ENCODE measurements at places on chromosomes 4 and X.

DNA sequence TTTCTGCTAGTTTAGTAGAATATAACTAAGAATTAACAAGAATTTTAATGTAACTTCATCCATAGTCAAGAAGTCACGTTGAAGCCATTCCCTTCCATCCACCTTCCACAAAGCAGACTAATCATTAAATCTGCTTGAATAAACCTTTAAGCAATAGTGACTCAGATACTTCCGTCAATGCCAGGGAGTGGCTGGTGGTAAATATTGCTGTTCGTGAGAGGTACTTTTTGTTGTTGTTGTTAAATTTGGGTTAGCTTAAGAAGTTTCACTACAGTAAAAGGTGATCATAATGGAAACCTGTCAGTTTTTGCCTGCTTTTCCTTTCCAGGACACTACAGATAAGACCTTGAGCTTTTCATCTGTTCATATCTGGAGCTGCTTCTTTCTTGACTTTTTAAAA is 316.3 kb downstream of the TMA16 start:
- DNase-seq, result no peak

- no peak for DNase-seq
Observed at GRCh38 chrX:118637997-118638396, 89.4 kb upstream of the IL13RA1 start.

DNA sequence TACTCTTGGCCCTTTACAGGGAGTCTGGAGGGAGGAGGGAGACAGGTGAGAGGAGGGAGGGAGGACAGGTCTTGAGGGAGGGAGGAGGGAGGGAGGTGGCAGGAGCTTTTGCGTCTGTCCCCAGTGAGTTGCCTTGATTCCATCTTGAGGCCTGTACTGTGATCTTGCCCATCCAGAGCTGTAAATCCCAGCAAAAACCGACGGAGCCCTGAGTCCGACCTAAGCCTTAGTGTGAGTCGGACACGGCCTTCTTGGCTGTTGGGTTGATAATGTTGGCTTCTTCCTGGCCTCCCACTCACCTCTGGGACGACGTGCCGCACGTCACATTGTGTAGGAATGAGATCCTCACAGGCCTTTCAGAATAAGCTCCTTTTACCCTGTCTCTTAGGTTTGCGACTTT is 72.5 kb downstream of the RGS12 start:
- no peak for DNase-seq

DNA sequence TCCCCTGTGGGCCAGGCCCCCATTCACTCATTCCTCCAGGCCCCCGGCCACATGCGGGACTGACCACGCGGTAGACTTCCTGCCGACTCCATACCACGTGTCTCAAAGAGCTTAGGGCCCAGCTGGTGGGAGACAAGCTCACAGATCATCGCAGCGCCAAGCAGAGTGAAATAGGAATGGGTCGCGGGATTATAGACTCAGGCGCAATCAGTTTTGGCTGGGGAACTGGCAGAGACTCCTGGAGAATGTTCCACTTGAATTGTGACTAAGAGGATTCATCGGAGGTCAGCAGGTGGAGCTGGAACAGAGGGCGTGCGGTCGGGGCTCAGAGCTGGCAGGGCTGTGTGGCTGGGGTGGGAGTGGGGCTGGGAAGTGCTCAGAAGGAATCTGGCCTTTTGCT is 15.6 kb downstream of the ATP2B3 start:
- DNase-seq, result no peak

GRCh38 chr4:1097553-1097952 is 15.8 kb downstream of the RNF212 start:
- no peak for DNase-seq

GRCh38 chr4:41125558-41126311 is 88.6 kb downstream of the APBB2 start:
- no peak for DNase-seq

GRCh38 chr4:36758312-36759178 is 477.1 kb downstream of the DTHD1 start:
- no peak for DNase-seq

GRCh38 chr4:108166038-108166437 is 2.7 kb downstream of the LEF1 start:
- DNase-seq, result peak; percentile 13

GRCh38 chrX:130676861-130677260 is 226.1 kb downstream of the ENOX2 start:
- no peak for DNase-seq

- no peak for DNase-seq
Observed at GRCh38 chrX:313546-313945, 5.0 kb downstream of the GTPBP6 start.

- DNase-seq, result no peak
Observed at GRCh38 chrX:50168241-50168687, 32.5 kb downstream of the AKAP4 start.

DNA sequence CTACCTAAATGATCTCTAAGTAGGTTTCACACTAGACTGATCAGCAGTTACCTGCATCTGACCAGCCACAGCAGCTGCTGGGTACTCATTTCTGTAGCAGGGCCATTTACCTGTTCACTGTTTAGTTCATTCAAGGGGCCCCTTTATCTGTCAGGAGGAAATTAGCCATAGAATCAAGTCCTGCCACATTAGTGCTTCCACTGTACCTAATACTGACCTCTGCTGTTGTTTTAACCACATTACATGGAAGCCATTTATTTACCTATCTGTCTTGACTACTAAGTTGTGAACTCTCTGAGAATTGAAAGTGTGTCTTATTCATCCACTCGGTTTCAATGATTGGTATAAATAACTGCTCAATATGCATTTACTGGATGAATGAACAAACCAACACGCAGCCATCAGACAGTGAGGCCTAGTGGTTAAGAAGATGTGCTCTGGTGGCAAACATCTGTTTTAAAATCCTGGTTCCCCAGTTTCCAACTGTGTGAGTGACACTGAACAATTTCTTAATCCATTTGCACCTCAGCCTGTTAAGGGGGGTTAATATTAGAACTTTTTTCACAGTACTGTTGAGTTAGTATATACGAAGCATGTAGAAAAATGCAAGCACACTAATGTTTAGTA is 30.0 kb upstream of the ANXA5 start:
- no peak for DNase-seq

DNA sequence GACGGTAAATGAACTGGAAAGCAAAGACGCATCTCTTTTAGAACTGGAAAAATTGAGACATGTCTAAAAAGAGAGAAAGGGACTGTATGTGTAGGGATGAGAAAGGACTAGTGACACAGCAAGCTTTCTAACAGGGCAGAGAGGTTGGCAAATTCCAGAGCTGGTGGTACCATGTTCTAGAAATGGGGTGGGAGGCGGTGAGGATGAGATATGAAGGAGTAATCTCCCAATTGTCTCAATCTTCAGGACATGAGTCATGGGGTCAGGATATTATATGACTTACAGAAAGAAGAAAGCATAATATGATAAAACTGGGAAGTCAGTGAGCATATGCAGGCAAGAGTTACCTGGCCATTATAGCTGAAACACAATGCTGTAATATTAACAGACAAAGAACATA is 14.2 kb downstream of the TAB3 start:
- DNase-seq, result no peak

GRCh38 chrX:69152417-69152841 is 12.8 kb downstream of the PJA1 start:
- DNase-seq, result no peak

- no peak for DNase-seq
Observed at GRCh38 chr4:76486588-76487276, 51.7 kb downstream of the SHROOM3 start.

GRCh38 chr4:6183740-6184139 is 16.6 kb downstream of the JAKMIP1 start:
- DNase-seq, result no peak

Data from T-helper 9 cell (primary cell).